Left lung (tissue), 14 donors: ENCODE measurements at places on chromosomes 5 and 9. TPM values are rescaled to one million over a fixed set of nuclear protein-coding genes. Genes with fewer than 3 reads are reported as not detected.

CDH10 gene
- polyA plus RNA-seq, result 3.9 TPM

KCTD16 gene
- polyA plus RNA-seq, result 0.26 TPM

HCN1 gene
- 0.06 TPM for polyA plus RNA-seq

TESK1 gene
- polyA plus RNA-seq, result 36.2 TPM

PCDHGA4 gene
- polyA plus RNA-seq, result 2.1 TPM

MAMDC2 gene
- polyA plus RNA-seq, result 7.3 TPM

TAS2R1 gene
- not detected for polyA plus RNA-seq

GAPVD1 gene
- polyA plus RNA-seq, result 43.5 TPM

PDCD1LG2 gene
- 0.18 TPM for polyA plus RNA-seq

IRX4 gene
- polyA plus RNA-seq, result not detected

C5 gene
- 91.6 TPM for polyA plus RNA-seq

IFNA13 gene
- not detected for polyA plus RNA-seq

SPATA31C1 gene
- polyA plus RNA-seq, result not detected

TEK gene
- 55.6 TPM for polyA plus RNA-seq

C5orf52 gene
- not detected for polyA plus RNA-seq

COL15A1 gene
- 7.6 TPM for polyA plus RNA-seq

GRM6 gene
- polyA plus RNA-seq, result 2.5 TPM

CD14 gene
- 13.9 TPM for polyA plus RNA-seq
